ENCODE measurements at places on chromosomes 12 and 14. TPM values are rescaled to one million over a fixed set of nuclear protein-coding genes. Genes with fewer than 3 reads are reported as not detected.

The BDKRB2 gene
- total RNA-seq, result 0.42 TPM

DNA sequence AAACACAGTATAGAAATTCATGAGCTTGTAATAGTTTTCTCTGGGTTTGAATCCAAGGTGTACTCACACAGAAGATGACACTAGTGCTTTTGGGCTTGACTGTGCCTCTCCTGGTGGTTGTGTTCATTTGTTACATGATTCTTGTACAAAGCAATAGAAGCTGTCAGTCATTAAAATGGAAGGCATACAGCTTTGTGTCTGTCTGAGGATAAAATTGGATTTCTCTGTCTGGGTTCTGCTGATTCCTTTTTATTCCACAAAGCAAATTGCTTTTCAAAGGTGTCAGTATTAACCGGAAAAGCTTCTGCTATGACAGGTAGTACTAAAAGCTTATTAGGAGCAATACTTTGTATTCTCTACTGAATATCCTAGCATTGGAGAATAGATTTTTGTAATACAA lies 361.2 kb downstream of the SLC6A15 start:
- no peak overlapping the region for H3K27ac ChIP-seq
- no peaks in the 10 kb centered on the region for H3K36me3 ChIP-seq
- no peak overlapping the region for H3K4me3 ChIP-seq

The ASIC1 gene
- total RNA-seq, result 5.7 TPM

The PAX9 gene
- total RNA-seq, result 0.77 TPM

The ITGA7 gene
- total RNA-seq, result 23.6 TPM

- peaks cover 80% of the 10 kb centered on the region for H3K27me3 ChIP-seq
- no peak overlapping the region for H3K4me3 ChIP-seq
- DNase-seq, result no peak
- no peak overlapping the region for H3K27ac ChIP-seq
- H3K4me1 ChIP-seq, result peaks cover 1% of the 10 kb centered on the region
Observed at GRCh38 chr12:103499571-103499970, 3.8 kb upstream of the C12orf42 start.
